ENCODE measurements at places on chromosomes 3 and 15.

GRCh38 chr3:23873941-23874340 is 42.8 kb downstream of the NKIRAS1 start:
- no peak for DNase-seq

- no peak for DNase-seq
Measured at GRCh38 chr15:90716317-90716975, 700 bp upstream of the BLM start.

DNA sequence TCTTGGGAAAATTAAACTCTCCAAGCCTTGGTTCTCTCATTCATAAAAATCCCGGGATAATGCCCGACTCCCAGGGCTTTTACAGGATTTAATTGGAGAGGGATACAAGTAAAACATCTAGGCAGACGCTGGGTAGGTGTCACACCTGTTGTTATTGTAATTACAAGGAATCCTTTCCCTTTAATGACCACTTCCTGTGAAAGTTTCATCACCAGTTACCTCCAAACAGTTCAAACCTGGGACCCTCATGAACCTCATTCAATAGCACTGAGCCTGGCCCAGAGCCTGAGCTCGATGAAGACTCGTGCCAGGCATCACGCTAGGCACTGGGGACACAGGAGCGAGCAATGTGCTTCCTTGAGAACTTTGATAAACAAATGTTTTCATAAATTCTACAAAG is 2.1 kb upstream of the RYK start:
- DNase-seq = no peak

GRCh38 chr3:197613199-197613598 is 57.4 kb upstream of the BDH1 start:
- no peak for DNase-seq

- no peak for DNase-seq
Measured at GRCh38 chr3:62832553-62832952, 42.7 kb downstream of the CADPS start.

GRCh38 chr3:10310578-10310977 is 10.3 kb downstream of the SEC13 start:
- no peak for DNase-seq

- peak; percentile 52 for DNase-seq
Measured at GRCh38 chr15:78909791-78910228, 35.0 kb downstream of the CTSH start.

DNA sequence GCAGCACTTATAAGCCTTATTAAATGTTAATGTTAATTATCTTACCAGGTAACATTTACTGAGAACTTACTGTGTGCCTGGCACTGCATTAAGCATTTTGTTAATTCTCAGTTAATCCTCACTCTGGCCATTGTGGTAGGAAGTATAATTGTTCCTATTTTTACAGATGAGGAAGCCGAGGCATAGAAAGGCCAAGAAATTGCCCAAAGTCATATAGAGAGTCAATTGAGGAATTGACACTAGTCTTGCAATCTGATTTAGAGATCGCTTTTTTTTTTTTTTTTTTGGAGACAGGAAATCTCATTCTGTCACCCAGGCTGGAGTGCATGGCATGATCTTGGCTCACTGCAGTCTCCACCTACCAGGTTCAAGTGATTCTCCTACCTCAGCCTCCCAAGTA is 132.6 kb upstream of the PROK2 start:
- DNase-seq = no peak

DNA sequence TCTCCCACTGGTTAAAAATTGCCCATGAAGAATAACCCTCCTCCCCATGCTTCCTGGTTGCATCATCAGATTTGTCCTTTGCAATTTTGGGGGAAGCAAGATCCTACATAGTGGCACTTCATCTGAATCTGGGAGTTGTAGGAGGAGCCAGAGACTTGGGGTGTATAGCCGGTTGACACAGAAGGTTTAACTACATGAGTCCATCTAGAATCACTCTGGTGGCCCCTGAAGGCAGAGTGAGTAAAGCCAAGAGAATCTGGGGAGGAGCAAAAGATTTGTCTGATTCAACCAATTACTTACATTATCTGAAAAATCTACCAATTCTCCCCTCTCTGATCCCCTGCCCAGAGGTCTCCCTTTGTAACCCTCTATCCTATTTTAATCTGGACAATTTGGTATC is 50.1 kb downstream of the SYN2 start:
- DNase-seq = no peak

GRCh38 chr15:73797366-73798158 is 44.4 kb upstream of the INSYN1 start:
- DNase-seq = no peak

DNA sequence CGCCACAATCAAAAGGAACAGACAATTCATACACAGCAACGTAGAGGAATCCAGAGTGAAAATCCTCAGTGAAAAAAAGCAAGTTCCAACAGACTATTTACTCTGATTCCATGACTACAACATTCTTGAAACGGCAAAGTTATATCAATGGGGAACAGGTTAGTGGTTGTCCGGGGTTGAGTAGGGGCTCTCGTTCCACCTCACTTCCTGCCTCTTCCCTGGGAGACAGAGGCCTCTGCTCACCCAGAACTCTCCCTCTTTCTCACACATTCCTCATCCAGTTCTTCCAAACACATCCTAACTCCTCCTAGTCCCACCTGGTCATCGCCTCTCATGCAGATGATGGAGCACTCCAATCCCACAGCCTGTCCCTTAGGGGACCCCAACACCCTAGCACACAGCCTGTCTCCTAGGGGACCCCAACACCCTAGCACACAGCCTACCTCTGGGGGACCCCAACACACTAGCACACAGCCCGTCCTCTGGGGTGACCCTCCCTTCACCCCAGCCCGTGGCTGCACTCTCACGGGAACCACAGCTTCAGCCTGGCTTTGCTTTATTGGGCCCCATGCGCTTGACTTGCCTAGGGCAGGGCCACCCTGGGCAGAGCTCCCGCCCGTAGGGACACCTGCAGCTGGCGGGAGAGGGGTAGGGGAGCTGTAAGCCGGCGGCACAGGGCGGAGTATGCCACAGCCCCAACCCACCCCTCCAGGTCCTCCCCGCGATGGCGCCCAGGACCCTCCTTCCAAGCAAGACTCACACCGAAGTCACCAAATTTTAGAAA is 5.2 kb downstream of the OCA2 start:
- peak; percentile 5 for DNase-seq

GRCh38 chr3:147589016-147589415 is 179.9 kb downstream of the ZIC1 start:
- no peak for DNase-seq

GRCh38 chr3:126535636-126536035 is 11.7 kb downstream of the CHST13 start:
- no peak for DNase-seq

GRCh38 chr3:167251678-167252077 is 128.4 kb downstream of the ZBBX start:
- DNase-seq = no peak

DNA sequence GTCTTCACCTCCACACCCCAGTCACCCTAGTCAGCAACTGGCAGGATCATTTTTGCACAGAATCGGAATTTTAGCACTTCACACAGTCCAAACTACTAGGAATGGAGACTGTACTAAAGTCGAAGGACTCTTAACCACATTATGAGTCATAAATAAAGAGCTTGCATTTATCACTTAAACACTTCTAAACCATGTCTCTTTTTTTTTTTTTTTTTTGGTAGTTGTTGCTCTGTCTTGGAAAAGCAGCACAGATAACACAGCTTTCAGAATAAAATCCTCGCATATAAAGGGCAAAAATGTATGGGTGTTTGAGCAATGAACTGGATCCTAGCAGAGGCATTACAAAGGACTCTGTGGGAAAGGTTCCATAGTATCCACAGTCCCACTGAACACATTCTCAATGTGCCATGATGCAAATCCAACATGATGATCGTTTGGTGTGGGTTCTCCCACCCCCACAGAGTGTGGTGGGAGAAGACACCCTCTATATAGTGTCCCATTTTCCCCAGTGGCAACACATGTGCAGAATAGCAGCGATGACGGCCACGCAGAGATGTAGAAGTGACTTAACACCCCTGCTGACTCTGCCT is 47.1 kb downstream of the FOXP1 start:
- no peak for DNase-seq

GRCh38 chr3:45773714-45774449 is 22.5 kb downstream of the SLC6A20 start:
- no peak for DNase-seq

DNA sequence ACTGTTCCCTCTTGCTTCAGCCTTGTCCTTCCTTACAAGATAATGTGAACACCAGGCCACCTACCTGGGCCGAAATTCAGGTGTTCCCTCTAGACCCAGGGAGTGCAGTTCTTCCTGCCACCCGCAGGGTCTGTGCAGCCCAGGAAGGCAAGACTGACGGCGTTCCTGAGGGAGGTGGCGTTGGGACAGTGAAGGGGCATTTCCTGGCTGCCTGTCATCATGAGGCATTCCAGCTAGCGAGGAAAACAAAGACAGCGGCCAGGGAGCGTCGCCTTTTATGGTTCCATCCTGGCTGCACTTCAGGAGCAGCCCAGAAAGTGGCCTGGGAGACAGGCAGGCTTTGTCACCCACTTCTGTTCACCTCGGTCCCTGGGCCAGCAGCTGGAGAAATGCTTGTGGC is 84.8 kb upstream of the WNT5A start:
- no peak for DNase-seq

DNA sequence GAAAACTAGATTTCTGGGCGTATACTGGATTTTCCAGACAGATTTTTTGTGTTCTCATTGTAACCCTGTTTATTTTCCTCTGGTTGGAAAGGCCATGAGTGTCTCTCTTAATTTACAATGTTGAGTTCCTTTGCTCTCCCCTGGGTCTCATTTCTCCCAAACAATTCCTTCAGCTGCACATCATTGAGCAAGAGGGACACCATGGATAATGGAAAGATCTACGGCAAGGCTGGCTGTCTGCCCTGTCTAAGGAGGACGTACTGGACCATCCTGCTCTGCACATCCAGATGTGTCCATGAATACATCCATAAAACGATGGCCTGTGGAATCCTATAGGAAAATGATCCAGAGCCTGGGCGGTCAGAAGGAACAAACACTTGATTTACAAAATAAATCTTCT is 258.1 kb upstream of the MCTP2 start:
- no peak for DNase-seq

- DNase-seq = no peak
Measured at GRCh38 chr15:101176625-101177024, 75.2 kb downstream of the CHSY1 start.

DNA sequence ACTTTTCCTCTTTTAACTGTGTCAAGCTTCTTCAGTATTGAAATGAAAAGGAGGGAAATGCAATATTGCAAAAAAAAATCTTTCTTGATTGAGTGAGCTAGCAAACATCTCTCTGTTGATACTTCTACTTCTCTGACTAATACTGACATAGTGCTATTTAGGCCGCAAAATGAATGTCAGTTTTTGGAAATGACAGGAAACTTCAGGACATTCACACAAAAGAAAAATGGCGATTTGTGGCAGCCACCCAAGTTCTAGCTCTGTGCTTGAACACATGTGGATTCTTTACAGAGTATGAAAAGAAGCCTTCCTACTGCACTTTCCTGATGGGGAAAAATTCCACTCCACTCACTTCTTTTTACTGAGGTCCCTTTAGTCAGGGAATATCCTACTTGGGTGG is 486.8 kb upstream of the ALCAM start:
- no peak for DNase-seq

GRCh38 chr3:52848617-52849016 is 13.8 kb upstream of the MUSTN1 start:
- DNase-seq = no peak

DNA sequence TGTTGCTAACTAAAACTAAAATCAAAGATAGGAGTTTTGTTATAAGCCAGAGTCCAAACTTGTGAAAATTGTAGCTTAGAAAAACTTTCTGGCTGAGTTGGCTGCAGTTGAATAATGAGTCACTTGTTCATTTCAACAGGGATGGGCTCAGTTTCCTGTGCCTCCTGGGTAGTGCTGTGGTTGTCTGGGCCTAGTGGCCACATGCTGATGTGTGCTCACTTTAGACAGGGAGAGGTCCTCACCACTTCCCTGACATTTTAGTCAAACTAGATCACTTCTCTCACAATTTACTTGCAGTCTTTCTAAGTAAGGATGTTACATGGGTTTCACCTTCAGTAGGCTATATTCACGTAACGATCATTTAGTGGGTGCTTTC is 6.3 kb upstream of the UBE2Q2 start:
- DNase-seq = peak; percentile 56

GRCh38 chr15:40721701-40722100 is 26.7 kb downstream of the RAD51 start:
- no peak for DNase-seq

DNA sequence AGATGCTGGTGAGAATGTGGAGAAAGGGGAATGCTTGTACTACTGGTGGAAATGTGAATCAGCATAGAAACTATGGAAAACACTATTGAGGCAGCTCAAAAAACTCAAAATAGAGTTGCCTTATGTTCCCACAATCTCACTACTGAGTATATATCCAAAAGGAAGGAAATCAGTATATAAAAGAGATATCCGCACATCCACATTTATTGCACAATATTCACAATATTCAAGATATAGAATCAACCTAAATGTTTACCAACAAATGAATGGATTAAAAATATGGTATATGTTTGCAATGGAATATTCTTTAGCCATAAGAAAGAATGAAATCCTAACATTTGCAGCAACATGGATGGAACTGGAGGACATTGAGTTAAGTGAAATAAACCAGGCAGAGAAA is 686.8 kb downstream of the OTOL1 start:
- DNase-seq = no peak

DNA sequence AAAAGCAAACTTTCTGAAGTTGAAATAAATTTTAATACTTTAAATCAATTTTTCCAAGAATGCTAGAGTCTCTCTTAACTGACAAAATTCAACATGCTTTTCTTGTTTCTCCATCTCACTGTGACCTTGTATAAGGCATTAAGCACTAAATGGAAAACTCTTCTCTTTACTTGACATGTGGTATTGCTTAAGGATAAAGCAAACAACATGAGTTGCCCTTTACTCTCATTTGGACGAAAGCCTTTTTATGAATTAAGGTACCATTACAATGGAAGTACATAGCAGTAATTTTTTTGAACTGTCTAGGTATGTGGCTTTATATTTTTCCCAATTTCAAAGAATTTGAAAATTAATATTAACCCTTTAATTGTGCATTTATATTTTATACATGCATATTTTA is 1.4 kb downstream of the STRIT1 start:
- no peak for DNase-seq

DNA sequence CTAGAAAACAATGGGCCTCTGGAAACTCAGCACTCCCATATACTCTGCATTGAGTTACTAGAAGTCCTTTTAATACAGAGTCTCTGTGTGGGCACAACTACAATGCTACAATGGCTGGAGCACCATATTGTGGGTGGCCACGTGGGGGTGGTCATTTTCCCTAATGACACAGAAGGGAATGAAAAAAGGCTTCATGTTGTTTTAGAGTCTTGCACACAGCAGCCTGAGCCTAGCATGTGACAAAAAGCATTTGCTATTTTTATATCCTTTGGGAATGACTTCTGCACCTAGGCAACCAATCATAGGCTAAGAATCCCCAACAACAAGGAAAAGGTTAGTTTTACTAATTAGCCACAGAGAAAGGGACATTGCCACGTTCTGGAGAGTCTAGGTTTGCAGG is 120.6 kb downstream of the PPM1L start:
- no peak for DNase-seq

- DNase-seq = no peak
Measured at GRCh38 chr3:181330257-181330656, 340.7 kb upstream of the DNAJC19 start.

GRCh38 chr3:88623709-88624108 is 473.9 kb downstream of the C3orf38 start:
- DNase-seq = no peak

- peak; percentile 61 for DNase-seq
Measured at GRCh38 chr15:90097475-90097874, 4.8 kb downstream of the IDH2 start.

Data from GM13977 (cell line).